AG04450 (cell line): ENCODE measurements at places on chromosomes 12 and 14. TPM values are rescaled to one million over a fixed set of nuclear protein-coding genes. Genes with fewer than 3 reads are reported as not detected.

MED6 gene
- polyA plus RNA-seq = 32.1 and 48.2 TPM in 2 replicates

- DNase-seq = no peak
Observed at GRCh38 chr14:87888136-87888999, 104.6 kb downstream of the GALC start.

DNA sequence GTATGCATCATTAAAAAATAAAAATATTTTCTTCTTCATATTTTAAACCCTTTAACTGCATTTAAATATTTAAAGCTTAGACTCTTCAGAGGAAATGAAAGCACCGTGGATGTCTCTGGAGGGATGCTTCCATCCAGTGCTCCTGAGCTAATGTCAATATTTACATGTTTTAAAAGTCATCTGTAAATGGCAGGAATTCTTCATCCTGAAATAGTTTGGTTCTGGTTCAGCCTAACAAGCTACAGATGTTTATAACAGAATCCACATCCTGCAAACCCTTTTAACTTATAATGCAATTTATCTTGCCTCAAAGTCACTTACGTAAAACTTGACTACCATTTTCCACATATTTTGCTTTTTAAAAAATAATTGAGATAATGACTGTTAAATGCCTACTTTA, 1207.3 kb downstream of the SLC16A7 start:
- peak; percentile 0 for DNase-seq

STXBP6 gene
- polyA plus RNA-seq = 0.16 and 0.25 TPM in 2 replicates

GRCh38 chr14:69464829-69465228, 19.7 kb upstream of the PLEKHD1 start:
- DNase-seq = peak; percentile 81

- DNase-seq = no peak
Observed at GRCh38 chr12:92654929-92655328, 47.9 kb upstream of the PLEKHG7 start.

GRCh38 chr14:25034803-25035681, 14.9 kb downstream of the STXBP6 start:
- no peak for DNase-seq
